Naive B cell (primary cell): ENCODE measurements at places on chromosomes 1 and 21.

DNA sequence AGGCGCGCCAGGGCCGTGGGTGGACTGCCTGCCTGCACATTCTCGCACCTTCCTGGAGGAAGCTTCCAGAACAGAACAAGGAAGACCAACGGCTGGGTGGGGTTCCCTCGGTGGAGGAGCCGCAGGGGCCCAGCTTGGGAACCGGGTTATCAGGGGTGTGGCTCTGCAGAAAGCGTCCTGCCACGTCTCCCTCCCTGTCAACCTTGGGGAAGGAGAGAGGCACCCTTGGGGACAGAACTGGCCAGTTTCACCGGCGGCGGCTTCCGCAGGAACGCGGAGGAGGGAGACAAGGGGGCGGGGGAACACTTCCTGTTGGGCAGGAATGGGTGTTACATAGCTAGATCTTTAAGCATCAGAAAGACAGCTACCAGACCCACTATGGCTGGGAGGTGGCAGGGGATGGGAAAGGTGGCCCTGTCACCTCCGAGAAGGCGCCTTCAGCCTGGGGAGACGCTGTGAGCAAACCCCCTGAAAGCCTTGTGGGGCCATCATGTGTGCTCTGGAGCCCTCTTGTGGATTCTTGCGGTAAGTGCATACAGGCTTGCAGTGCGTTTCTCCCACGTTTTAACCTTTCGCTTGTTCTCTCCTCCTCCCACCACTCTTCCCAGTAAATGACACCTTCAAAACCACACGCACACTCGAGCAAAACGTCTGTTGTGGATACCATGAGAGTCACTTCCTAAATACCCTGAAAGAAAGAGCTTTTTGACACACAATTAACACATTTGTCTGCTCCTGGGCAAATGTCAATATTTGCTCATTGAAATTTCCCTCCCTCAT lies 3.8 kb upstream of the PLEKHA6 start:
- peak overlapping the region; percentile 78 for H3K4me3 ChIP-seq
- H3K4me1 ChIP-seq: peaks cover 12% of the 10 kb centered on the region
- peaks cover 67% of the 10 kb centered on the region for H3K27me3 ChIP-seq
- H3K36me3 ChIP-seq: no peaks in the 10 kb centered on the region
- DNase-seq: peak; percentile 61

GRCh38 chr1:229689904-229690303 lies 63.9 kb downstream of the URB2 start:
- peaks cover 15% of the 10 kb centered on the region for H3K36me3 ChIP-seq
- peaks cover 23% of the 10 kb centered on the region for H3K27me3 ChIP-seq
- no peak overlapping the region for H3K27ac ChIP-seq
- no peak overlapping the region for H3K4me3 ChIP-seq
- DNase-seq: no peak

- peaks cover 5% of the 10 kb centered on the region for H3K4me1 ChIP-seq
- no peak for DNase-seq
- H3K36me3 ChIP-seq: no peaks in the 10 kb centered on the region
- H3K27ac ChIP-seq: no peak overlapping the region
Measured at GRCh38 chr1:63563745-63564144, 29.5 kb upstream of the PGM1 start.

GRCh38 chr1:168121401-168122011 lies 15.2 kb downstream of the GPR161 start:
- no peak overlapping the region for H3K4me3 ChIP-seq
- peaks cover 9% of the 10 kb centered on the region for H3K36me3 ChIP-seq
- H3K4me1 ChIP-seq: no peaks in the 10 kb centered on the region
- DNase-seq: no peak

DNA sequence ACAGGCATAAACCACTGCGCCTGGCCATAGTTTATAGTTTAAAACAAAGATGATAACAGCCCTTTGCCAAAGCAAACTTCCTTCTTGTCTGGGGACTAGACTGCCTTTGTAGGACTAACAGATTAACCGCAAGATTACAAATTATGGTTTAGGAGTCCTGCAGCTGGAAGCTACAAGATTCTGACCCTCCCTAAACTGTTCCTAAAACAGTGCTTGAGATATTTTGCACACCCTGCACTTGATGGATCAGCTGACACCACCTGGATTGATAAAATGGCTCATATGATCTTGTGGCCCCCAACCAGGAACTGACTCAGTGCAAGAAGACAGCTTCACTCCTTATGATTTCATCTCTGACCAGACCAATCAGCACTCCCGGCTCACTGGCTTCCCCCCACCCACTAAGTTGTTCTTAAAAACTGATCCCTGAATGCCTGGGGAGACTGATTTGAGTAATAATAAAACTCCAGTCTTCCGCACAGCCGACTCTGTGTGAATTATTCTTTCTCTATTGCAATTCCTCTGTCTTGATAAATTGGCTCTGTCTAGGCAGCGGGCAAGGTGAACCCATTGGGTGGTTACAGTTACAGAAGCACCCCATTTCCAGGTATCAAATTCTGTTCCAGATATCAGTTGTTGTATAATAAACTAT lies 13.8 kb upstream of the RNF11 start:
- no peak overlapping the region for H3K4me3 ChIP-seq
- peaks cover 24% of the 10 kb centered on the region for H3K27me3 ChIP-seq
- no peak overlapping the region for H3K27ac ChIP-seq
- no peaks in the 10 kb centered on the region for H3K4me1 ChIP-seq

GRCh38 chr1:29931477-29932175 lies 695.3 kb downstream of the PTPRU start:
- H3K4me3 ChIP-seq: no peak overlapping the region
- H3K36me3 ChIP-seq: no peaks in the 10 kb centered on the region
- H3K4me1 ChIP-seq: no peaks in the 10 kb centered on the region
- no peak overlapping the region for H3K27ac ChIP-seq

DNA sequence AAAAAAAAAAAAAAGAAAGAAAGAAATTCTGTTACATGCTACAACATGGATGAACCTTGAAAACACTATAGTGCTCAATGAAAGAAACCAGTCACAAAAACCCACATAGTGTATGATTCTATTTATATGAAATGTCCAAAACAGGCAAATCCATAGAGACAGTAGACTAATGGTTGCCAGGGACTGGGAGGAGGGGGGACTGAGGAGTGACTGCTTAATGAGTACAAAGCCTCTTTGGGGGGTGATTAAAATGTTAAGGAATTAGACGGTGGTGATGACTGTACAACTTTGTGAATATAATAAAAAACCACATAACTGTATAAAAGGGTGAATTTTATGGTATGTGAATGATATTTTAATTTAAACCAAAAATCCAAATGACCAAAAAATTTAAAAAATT lies 116.0 kb upstream of the GUCA2B start:
- H3K4me1 ChIP-seq: peaks cover 8% of the 10 kb centered on the region
- DNase-seq: no peak
- no peak overlapping the region for H3K4me3 ChIP-seq
- no peaks in the 10 kb centered on the region for H3K27me3 ChIP-seq

DNA sequence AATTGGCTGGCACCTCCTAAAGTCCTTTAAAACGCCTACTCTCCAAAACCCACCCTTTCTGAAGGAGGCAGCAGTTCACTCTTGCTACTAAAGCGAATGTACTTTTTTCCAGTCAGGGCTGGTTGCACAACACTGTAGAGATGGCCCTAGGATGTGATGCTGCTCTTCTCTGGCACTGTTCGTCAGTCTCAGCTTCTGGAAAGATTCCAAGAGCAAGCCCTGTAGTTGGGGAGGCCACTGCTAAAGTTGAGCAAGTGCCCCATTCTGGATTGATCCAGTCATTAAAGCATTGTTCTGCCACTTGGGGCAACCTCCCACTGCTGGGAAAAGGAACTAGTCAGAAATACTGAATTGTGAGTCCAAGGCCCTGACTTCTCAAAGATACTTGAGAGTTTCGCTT lies 28.5 kb upstream of the KCNQ4 start:
- peaks cover 33% of the 10 kb centered on the region for H3K36me3 ChIP-seq
- H3K4me3 ChIP-seq: no peak overlapping the region
- no peak overlapping the region for H3K27ac ChIP-seq

GRCh38 chr21:39675993-39676661 lies 63.4 kb downstream of the B3GALT5 start:
- H3K4me1 ChIP-seq: no peaks in the 10 kb centered on the region
- H3K4me3 ChIP-seq: no peak overlapping the region
- peaks cover 12% of the 10 kb centered on the region for H3K27me3 ChIP-seq
- DNase-seq: no peak
- no peaks in the 10 kb centered on the region for H3K36me3 ChIP-seq

DNA sequence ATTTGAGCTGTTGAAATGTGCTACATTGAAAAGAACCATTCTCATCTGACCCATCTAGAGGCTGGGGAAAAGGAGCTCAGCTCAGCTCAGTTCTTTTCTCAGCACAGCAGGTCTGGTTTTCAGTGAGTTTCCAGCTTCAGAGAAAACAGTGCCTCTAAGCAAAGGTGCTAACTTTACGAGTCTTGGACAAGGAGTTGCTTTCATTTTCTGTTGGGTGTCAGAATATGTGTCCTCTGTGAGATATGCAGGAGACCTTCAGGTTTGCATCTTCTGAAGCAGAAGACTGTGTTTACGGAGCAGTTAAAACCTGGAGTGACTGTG lies 321.3 kb upstream of the USP24 start:
- H3K27me3 ChIP-seq: no peaks in the 10 kb centered on the region
- H3K4me3 ChIP-seq: no peak overlapping the region
- H3K36me3 ChIP-seq: no peaks in the 10 kb centered on the region
- H3K27ac ChIP-seq: no peak overlapping the region
- H3K4me1 ChIP-seq: no peaks in the 10 kb centered on the region
- DNase-seq: no peak

DNA sequence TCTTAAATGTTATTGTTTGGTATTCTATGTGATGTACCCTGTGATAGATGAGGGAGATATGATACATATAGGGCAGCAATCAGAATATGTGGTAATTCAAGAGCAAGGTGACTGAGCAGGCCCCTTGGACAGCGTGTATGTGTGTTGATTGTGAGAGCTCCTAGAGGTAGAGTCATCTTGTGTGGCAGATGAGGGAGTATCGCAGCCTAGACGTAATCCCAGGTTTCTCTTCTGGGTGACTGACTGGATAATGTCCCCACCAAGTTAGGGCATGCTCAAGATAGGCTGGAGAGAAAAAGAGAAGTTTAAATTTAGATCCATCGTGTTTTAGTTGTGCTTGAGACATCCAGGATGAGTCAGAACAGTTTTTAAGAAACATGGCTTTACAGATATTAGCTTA lies 185.3 kb downstream of the ZP4 start:
- H3K36me3 ChIP-seq: no peaks in the 10 kb centered on the region
- H3K27me3 ChIP-seq: no peaks in the 10 kb centered on the region
- H3K4me3 ChIP-seq: no peak overlapping the region
- H3K4me1 ChIP-seq: no peaks in the 10 kb centered on the region
- H3K27ac ChIP-seq: no peak overlapping the region
- DNase-seq: no peak

DNA sequence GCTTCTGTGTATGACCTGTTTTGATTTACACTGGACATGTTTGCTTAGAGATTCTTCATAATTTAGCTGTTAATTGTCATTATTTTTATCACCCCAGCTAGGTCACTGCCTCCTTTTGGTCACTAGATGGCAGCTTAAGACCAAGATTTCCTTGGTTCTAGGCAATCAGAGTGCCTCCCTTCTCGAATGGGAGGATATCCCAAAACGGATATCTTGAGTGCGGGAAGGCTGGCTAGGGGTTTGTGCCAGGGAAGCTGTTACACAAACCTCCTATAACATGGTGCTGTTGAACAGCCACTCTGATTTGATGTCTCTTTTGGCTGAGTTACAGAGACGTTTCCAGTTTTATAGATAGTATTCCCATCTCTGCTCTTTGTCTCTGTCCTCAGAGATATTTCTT lies 283.5 kb downstream of the S1PR1 start:
- peaks cover 12% of the 10 kb centered on the region for H3K27me3 ChIP-seq
- no peak overlapping the region for H3K4me3 ChIP-seq
- peaks cover 7% of the 10 kb centered on the region for H3K4me1 ChIP-seq
- no peak overlapping the region for H3K27ac ChIP-seq
- peak; percentile 7 for DNase-seq
- H3K36me3 ChIP-seq: peaks cover 4% of the 10 kb centered on the region

- H3K4me1 ChIP-seq: no peaks in the 10 kb centered on the region
- H3K27ac ChIP-seq: no peak overlapping the region
- H3K4me3 ChIP-seq: no peak overlapping the region
- H3K27me3 ChIP-seq: no peaks in the 10 kb centered on the region
- no peak for DNase-seq
- H3K36me3 ChIP-seq: no peaks in the 10 kb centered on the region
Measured at GRCh38 chr21:17045214-17045853, 467.5 kb upstream of the CXADR start.

DNA sequence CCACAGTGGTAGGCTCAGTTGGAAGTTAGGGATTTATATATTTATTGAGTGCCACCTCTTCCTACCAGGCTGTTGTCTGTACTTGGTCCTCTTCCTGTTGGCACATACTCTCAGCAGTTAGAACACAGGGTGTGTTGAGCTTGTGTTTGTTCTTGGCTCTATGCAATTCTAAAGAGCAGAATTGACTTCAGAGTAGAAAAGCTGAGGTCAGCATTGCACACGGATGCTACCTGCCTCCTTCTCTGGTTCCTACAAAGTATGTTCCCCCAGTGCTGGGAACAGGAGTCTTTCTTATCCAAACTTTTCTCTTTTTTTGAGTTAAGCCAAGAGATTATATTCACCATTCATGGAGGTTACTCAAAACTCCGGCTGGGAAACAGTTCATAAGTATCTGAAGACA lies 16.5 kb upstream of the CD53 start:
- no peak overlapping the region for H3K4me3 ChIP-seq
- H3K4me1 ChIP-seq: peaks cover 47% of the 10 kb centered on the region
- H3K36me3 ChIP-seq: no peaks in the 10 kb centered on the region
- H3K27ac ChIP-seq: no peak overlapping the region
- H3K27me3 ChIP-seq: no peaks in the 10 kb centered on the region
- DNase-seq: no peak

DNA sequence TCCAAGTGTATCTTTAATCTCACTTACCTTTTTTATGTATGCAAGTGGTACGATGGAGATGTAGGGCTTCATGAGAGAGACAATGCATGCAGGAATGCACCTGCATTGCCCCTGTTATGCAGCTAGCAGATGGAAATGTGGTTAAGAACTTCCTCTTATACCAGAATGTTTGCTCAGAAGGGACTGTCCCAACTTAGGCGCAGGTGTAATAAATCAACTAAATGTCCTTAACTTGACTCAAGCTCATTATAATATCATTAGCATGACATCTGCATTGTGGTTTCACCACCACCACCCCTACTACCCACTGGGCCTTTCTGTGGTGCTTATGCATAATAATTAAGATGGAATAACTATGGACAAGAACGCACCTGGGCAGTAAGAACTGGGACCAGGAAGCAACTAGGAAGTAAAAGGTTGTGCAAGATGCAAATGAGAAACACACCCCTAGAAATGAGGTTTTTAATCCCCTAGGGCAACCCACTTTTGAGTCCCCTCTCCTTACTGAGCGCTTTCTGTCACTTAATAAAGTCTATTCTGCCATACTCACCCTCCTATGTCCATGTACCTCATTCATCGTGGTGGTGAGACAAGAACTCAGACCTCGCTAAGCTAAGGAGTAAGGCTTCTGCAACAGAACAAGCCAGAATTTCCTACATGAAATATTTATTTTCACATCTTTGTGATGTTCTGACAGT lies 1103.3 kb upstream of the B3GALT2 start:
- no peak overlapping the region for H3K4me3 ChIP-seq
- peak overlapping the region; percentile 94 for H3K27ac ChIP-seq
- peak; percentile 88 for DNase-seq
- H3K36me3 ChIP-seq: no peaks in the 10 kb centered on the region
- H3K27me3 ChIP-seq: peaks cover 17% of the 10 kb centered on the region
